ENCODE measurements at places on chromosomes 5 and 9.

DNA sequence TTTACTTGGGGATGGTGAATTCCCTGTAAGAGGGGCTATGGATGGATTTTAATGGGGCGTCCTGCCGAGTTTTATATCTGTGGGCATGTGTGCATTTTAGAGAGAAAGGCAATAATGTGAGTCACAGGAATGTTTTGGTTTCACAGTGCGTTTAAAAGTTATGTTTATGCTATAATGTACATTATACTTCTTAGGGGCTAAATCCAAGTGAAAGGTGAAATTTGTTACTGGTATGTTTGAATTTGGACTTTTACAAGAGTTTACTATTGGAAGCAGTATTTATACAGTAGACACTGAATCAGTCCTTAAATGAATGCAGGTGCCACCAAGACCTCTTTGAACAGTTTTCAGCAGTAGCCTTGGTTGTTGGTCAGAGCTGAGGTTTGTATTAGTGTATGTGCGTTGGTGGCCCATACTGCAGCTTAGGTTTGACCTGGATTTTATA, 5.6 kb downstream of the JMY start:
- DNase-seq: no peak

GRCh38 chr9:90783552-90783951, 18.1 kb upstream of the SYK start:
- no peak for DNase-seq

DNA sequence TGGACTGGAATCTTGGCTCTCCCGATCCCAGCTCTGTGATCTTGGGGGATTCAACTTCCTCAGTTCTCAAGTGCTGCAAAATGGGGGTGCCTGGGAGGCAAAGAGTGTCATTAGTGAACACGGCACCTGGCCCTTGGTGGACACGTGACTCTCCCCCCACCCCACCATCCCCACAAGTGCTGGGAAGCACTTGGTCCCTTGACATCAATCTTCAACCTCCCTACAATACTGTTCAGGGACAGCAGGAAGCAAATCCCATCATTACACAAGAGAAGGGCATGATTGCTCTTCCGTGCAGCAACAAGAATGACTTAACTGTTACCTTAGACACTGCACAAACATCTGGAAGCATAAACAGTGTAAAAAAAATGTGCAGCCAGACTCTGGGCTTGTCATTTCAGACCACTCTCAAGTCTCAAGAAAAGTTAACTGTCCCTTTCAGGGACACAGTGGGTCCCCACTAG, 61.4 kb downstream of the PSMB7 start:
- no peak for DNase-seq

GRCh38 chr9:76676857-76677256, 87.4 kb upstream of the PCA3 start:
- no peak for DNase-seq

DNA sequence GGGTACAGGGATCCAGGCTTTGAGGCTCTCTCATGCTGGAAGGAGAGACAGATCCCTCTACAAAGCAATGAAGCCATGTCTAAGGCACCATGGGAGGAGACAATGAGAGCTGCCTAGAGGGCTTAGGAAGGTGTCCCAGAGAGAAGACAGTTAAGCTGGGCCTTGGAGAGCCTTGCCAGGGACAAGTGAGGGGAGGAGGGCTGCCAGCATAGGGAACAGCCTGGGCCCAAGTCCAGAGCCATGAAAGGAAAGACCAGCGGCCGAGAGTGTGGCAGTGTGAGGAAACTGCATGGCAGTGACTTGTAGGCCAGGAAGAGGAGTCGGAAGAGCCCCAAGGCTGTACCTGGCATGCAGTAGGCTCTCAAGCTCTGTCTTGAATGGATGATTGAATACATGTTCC, 88.5 kb downstream of the PSD2 start:
- no peak for DNase-seq

DNA sequence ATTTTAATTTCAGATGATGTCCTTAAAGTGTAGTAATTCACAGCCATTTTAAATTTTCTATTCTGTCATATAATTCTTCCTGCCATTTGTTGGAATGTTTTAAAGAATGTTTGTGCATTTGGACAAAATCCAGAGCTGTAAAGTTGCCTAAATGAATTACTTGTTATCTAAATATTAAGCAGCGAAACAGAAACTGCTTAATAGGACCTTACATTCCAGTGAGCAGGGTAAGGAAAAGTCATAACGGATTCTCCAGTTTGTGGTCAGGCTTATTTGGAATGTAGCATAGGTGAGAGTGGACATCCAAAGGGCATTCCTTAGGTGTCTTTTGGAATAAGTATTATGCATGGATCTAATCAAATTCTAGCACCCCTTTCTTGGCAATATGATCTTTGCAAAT, 410.4 kb upstream of the PTPRD start:
- DNase-seq: no peak

Data from GM19239 (cell line).